ENCODE measurements at places on chromosomes 7 and 10.

GRCh38 chr7:81768951-81769778, 682 bp downstream of the HGF start:
- DNase-seq: no peak

DNA sequence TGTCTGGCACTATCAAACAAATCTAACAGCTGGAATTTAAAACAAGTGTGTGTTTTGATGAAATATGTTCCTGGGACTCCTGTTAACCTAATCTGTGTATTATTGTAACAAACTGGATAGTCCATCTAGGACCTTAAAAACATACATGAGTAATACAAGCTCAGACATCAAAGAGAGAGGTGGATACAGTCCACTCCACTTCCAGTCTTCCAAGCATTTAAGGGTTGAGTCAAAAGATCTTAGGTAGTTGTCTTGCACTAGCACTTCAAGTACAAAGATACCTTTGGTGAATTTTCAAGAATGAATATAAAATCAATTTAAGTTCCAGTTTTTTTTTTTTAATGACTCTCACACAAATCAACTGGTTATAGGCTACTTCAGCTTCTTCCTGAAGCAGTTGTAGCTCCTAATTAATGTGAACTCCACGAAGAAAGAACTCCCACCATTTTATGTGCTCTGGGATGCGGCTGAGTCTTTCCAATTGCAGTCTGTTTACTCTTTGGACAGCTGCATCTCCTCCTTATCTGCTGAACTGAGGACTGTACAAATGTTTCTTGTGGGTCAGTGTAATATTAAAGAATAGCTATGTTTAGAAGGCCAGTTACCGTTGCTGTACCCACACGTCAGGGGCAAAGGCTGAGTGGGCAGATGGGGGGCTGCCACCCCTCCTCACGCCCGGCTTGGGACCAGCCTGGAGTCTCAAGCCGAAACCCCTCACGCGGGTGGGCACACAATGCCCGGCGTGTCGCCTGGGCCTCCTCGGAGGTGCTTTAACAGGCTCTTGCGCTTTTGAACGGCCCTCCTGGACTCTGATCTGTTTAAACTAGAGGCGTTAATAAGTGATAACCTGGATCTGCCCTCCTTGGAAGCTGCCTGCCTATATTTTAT, 2.9 kb upstream of the IGF2BP3 start:
- DNase-seq: no peak

GRCh38 chr7:50795253-50795652, 12.6 kb upstream of the GRB10 start:
- DNase-seq: no peak

DNA sequence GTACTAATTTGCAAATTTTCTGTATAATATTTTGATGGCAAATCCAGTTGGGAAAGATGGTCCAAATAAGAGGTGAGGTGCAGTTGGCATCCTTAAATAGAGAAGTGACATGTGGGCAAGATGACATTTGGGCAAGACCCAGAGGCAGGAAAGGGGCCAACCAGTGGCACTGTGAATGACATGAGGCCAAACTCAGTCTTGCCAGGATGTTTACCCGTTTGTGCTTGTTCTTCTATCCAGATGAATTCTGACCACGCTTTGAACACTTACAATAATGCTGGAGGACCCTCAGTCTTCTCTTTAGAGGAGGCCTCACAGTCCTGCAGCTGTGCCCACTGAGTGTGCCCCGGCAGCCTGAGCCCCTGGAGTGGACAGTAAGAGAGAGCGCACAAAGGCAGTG, 45.1 kb downstream of the KCNMA1 start:
- no peak for DNase-seq

- no peak for DNase-seq
These were observed 29.7 kb downstream of the KNDC1 start for GRCh38 chr10:133189726-133190125.

DNA sequence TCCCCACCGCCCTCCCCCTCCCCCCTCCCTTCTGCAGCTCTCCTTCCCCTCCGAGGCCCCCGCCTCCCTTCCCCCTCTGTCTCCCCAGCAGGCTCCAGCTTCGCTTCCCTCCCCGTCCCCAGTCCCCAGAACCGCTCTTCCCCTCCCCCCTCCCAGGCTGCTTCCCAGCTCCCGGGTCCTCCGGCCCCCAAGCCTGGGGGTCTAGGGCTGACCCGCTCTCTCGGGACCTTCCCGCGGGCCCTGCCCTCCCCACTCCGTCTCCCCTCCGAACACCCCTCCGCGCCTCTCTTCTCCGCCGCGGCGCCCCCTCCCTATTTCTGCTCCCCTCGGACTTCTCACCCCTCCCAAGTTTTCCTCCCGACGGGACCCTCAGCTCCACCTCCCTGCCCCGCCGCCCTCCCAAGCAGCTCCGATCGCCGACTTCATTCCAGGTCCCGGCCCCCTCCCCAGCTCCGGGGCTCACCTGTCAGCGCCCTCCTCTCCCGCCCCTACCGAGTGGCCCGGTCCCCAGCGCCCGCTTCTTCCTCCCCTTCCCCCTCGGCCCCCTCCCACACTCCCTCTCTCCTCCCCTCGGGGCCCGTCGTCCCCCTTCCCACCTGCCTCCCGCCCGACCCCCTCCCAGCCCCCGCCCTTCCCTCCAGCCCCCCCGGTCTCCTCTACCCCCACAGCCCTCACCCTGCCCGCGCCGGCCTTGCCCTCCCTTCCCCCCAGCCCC, 990 bp downstream of the ZNF467 start:
- no peak for DNase-seq

- DNase-seq: no peak
These were observed 561.2 kb upstream of the PHF14 start for GRCh38 chr7:10412422-10413019.

GRCh38 chr7:117322741-117323304, at the start of gene WNT2:
WNT2 (minus strand) TSS chr7:117323058; CDS start chr7:117322989, 69 bp downstream.
- no peak for DNase-seq

DNA sequence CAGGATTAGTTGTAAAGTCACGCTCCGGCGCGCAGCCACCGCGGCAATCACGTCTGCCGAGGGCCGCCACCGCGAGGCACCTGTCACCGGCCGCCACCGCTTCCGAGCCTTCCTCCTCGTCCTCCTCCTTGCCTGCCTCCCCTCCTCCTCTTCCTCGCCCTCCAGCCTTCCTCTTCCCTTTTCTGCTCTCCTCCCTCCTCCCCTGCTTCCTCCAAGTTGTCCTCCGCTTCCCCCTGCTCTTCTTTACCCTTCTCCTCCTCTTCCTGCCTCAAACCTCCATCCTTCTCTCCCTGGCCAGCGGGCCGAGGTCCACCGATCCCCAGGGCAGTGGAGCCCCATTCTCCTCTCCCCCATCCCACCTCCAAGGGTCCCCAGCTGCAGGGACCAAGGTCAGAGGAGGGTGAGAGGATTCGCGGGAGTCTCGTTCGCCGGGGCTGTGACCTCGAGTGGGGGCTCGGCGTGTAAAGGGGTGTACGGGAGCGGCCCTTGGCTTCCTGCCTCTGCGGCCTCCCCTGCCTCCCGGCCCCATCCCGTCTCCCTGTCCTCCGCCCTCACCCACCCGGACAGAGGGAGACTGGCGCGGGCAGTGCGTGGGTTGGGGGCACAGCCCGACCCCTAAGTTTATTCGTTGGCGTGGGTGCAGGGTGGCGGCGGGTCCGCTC, 89.5 kb upstream of the PAX2 start:
- DNase-seq: no peak

DNA sequence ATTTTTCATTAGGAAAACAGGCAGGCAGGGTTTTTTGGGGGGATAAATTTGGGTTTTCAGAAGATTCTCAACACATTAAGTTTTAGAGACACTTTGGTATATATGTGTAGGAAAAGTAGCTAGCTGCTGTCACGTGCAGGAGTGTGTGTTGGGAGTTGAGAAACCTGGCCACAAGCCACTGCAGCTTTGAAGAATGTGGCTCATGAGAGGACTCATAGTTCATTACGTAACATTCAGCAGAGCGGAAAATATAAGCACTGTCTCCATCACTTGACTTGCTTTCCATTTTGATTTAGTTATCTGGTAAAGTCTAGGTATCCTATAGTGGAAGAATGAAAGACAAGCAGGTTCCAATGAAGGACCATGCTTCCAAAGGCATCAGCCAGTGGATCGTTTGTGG, 31.2 kb downstream of the SMNDC1 start:
- no peak for DNase-seq

DNA sequence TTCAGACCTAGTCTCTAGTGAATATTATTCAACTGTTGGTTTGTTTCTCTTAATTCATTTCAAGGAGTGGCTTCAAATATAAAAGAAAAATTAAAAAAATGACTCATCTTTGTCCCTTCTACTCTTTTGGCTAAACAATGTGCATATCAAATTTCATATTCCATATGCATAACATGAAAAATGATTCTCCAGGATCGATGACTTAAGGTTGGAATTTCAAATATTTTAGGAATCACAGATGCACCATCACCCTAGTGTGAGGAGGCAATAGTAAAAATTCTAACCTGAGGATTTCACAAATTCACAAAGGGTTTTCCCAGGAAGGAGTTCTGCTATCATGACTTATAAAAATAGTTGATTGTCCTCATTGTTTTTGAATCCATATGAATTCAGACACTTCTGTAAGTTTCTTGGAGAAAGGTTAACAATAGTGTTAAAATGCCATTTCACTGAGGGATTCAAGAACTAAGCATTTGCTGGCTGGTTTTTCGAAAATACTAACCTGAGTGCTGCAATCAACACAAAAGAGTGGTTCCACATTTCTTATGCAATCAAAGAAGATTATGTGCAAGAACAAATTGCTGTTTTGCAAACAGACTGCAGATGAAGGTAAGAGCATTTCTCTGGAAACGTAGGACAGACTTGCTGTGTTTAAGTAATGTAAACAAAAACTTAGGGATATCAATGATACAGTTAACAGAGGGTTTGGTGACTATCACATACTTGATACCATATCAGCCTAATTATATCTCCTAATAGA, 547.5 kb upstream of the LRRTM3 start:
- DNase-seq: no peak

GRCh38 chr10:6815346-6815745, 235.3 kb upstream of the PRKCQ start:
- no peak for DNase-seq

- no peak for DNase-seq
These were observed 228.5 kb upstream of the CACNA2D1 start for GRCh38 chr7:82672078-82672477.

GRCh38 chr7:155928583-155928982, 116.3 kb upstream of the SHH start:
- no peak for DNase-seq

DNA sequence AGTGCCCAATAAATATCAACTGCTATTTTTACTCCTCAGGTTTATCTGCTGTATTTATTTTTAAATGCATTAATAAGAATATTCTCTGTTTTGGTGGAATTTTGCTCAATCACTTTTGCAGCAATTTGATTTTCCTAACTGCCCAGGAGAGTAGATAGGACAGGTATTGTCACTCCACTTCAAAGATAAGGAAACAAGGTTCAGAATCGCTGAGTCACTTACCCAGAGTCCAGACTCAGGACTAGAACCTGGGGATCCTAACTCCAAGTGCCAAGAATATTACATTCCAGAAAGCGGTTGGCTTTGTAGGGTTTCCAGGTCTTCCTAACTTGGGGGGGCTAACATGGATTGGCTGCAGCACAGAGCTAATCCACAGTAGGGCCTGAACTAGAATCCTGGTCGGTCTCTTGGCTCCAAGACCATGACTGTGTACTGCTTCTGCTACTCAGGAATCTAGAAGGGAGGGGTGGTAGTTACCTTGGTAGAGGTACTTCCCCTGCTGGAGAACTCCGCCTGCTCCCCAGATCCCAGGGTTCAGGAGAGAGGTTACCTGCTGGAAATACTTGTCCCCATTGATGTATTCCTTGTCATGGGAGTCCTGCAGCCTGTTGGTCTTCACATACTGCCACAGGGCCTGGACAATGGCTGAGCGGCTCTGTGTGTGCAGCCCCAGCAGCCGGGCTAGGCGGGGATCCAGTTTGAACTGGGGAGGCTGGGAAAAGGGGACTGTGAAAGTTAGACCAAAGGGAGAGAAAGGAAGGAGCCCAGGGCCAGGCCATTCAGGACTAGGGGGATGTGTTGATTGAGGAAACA, 7.3 kb downstream of the SMARCD3 start:
- DNase-seq: no peak

GRCh38 chr7:68542831-68543230, 1055.4 kb upstream of the AUTS2 start:
- DNase-seq: no peak

GRCh38 chr7:26567266-26567665, 275.6 kb downstream of the SNX10 start:
- no peak for DNase-seq

DNA sequence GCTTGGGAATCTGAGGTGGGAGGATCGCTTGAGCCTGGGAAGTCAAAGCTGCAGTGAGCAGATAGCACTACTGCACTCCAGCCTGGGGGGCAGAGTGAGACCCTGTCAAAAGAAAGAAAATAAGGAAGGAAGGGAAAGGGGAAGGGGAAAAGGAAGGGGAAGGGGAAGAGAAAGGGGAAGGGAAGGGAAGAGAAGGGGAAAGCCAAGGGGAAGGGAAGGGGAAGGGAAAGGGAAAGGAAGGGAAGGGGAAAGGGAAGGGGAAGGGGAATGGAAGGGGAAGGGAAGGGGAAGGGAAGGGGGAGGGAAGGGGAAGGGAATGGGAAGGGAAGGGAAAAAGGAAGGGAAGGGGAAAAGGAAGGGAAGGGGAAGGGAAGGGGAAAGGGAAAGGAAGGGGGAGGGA, 41.5 kb downstream of the ARHGAP19 start:
- DNase-seq: no peak

DNA sequence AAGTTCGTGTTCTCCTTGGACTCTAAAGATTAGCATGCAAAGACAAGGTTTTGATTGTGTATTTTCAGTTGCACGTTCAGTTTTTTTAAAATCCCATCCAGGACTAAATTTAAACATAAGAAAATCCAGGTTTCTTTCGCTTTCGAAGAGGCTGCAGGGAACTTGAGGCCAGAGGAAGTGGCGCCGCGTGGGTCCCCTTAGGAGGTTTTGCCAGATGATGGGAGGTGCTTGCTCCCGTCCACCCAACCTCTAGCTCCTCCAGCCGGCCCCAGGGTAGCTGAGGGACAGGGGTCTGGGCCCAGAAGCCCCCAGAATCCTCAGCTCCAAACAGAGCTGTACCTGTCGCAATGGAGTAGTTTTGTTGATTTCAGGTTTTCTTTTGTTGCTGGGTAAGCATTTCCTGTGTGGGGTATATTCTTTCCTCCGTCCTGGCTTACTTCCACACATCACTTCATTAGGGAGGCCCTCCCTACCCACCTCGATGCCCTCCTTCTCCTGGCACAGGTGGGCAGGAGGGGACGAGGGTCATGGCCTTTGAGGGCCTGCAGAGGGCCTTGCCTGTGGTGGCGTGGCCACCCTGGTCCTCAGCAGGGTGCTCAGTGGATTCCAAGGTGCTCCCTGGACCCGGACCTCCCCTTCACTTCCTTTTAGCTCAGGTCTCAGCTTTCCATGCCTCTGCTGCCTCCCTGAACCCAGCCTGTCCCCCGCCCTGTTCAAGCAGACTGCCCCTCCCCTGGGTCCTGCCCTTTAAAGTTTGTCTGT, 32.6 kb downstream of the LHPP start:
- no peak for DNase-seq

GRCh38 chr7:113705439-113705838, 213.4 kb downstream of the PPP1R3A start:
- DNase-seq: no peak

- DNase-seq: no peak
These were observed 33.7 kb upstream of the PARP12 start for GRCh38 chr7:140096459-140096858.
